ENCODE measurements at places on chromosomes 12 and 14.

GRCh38 chr12:75389706-75390105 lies 1.2 kb upstream of the GLIPR1L2 start:
- no peak for DNase-seq

GRCh38 chr14:33876274-33876673 lies 74.6 kb downstream of the EGLN3 start:
- no peak for DNase-seq

DNA sequence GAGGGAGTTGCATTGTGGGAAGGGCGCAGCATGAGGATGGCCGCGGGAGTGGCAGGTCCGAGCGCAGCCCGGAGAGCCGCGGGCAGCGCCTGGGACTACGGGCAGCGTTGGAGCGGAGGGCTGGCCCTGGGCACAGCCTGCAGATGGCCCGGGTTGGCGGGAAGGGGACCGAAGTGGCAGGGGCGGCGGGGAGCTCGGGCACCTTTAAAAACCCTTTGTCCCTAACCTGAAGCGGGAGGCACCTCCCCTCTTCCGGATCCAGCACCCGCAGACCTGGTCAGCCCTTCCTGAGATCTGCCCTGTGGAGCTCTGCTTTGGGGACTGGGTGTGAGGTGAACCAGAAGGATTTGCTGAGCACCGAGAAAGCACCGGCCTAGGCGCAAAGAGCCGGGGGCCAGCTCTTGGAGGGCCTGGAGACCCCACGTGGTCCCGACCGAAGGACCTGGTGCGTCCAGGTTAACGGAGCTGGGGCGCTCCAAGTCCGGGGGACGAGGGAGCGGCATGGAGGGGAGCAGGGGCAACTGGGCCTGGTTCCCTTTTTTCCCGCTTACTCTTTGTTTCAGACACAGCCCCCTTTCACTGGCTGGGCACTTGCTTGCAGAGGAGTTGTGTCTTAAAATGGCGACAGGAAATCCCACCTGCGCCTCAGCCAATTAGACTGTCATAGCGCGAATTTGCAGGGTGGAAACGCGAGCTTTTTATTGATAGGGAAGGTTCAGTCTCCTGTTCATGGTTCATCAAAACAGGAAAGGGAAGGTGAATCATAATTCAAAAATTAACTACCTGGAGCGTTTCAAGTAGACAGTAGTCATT lies 792 bp upstream of the SLC38A1 start:
- no peak for DNase-seq

DNA sequence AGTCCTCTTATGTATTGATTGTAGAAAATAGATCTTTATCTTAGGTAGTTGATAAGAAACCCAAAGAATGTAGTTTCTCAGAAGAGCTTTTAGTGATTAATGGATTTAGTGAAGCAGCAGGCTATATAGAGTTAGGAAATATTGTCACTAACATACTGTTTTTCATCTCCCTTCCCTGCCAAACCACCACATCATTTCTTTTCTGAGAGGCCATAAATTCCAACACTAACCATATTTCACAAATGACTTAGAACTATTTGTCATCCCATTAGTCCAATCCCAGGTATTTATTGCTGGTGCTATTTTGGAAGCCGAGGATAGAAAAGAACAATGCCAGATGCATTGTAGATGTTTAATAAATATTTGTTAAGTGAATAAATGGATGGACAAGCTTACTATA lies 185.7 kb downstream of the KICS2 start:
- DNase-seq, result no peak

- DNase-seq, result no peak
Observed at GRCh38 chr12:5881101-5881606, 63.9 kb downstream of the ANO2 start.

GRCh38 chr14:36820111-36820709 lies 158.6 kb downstream of the PAX9 start:
- DNase-seq, result no peak

GRCh38 chr12:117042862-117043261 lies 56.4 kb downstream of the TESC start:
- DNase-seq, result no peak

- DNase-seq, result no peak
Observed at GRCh38 chr12:422526-422925, 21.1 kb downstream of the CCDC77 start.

GRCh38 chr14:29788093-29788492 lies 139.6 kb downstream of the PRKD1 start:
- DNase-seq, result no peak

- DNase-seq, result no peak
Observed at GRCh38 chr14:95849761-95850160, 26.9 kb upstream of the TUNAR start.

- no peak for DNase-seq
Observed at GRCh38 chr14:54730156-54730961, 163.4 kb downstream of the SAMD4A start.

DNA sequence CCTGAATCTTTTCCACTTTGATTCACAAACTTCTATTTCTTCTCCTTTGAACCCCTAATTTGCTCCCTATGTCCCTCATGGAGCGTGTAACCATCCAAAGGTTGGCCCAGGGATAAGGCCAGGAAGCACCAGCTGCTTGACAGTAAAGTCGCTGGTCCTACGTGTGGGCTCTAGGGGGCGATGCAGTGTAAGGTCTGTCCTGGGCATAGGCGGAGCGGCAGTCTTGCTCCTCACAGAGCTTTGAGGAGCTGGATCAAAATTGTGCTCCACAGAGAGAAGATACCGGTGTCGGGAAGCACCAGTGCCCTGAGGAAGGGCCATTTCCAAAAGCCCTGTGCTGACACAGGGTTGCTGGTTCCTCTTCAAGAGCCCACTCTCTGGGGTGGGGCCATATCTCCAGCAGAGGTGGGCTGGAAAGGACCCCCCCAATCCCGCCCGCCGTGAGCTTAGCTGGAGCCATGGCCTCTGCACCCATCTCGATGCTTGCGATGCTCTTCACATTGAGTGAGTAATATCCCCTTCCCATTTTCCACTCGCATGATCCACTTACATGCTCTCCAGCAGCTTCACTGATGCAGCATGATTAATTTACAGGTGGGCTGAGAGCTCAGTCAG lies 49.9 kb upstream of the OR4E1 start:
- DNase-seq, result peak; percentile 32

DNA sequence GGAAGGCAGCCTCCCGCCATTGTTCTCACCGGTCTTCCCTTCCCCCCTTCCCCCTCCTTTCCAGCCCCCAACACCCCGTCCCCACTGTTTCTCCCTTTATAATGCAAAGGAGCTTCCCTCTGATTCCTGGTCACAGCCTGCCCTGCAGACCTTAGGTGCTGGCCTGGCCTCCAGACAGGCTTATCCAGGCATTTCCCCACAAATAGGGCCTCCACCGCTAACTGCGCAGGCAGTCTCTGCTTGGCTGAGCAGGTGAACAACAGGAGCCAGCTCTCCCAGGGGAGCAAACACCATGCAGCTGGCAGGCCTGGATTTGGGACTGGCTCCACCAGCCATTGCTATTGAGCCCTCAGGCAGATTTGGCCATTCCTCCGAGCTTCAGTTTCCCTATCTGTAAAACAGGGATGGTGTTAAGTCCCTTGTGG lies 46.0 kb downstream of the SMIM41 start:
- DNase-seq, result peak; percentile 66

GRCh38 chr12:52081263-52081733 lies 1.8 kb downstream of the SMIM41 start:
- peak; percentile 40 for DNase-seq

DNA sequence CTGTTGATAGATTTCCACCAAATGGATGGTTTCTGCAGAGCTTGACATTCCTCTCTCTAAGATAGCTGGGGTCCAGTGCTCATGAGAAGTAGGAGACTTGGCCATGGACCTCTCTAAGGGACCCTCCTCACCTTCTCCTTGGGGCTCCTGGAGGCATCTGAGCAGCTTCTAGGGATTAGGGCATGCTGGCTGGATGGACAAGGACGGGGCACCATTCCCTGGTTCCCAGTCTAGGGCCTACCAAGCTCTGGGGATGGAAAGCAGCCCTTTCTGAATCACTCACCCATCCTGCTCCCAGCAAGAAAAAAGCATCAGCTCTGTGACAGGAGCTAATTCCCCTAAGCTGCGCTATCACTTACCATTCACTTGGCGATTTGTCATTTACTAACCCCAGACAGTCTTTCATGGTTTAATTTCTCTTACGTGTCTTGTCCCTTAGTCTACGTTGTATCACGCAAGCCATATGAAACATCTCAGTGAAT lies 39.5 kb downstream of the VWF start:
- DNase-seq, result no peak

DNA sequence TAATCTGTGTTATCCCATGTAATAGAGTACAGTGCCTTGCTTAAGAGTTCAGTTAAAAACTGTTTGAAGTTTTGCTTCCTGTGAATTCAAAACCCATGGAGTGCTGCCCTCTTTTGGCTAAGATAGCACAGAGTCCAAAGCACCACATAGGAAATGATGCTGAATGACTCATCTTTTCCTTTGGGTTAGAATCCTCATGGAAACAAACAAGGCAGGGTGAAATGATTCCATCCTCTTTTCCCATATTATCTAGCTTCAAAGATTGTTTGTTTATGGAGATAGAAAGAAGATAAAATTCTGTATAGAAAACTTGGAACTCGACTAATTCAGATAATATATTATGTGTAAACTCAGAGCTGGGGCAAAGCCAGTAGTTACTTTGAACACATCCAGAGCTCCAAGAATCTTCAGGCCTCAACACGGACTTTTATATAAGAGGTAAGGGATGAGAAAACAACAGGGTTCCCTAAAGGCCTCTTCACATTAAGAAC lies 87.4 kb downstream of the OTOGL start:
- DNase-seq, result peak; percentile 45

GRCh38 chr14:102848830-102849525 lies 71.7 kb downstream of the TRAF3 start:
- DNase-seq, result no peak

GRCh38 chr12:70186436-70186835 lies 56.8 kb upstream of the CNOT2 start:
- DNase-seq, result no peak

- peak; percentile 69 for DNase-seq
Observed at GRCh38 chr12:45305907-45306306, 90.0 kb downstream of the ANO6 start.

- DNase-seq, result peak; percentile 30
Observed at GRCh38 chr12:108806346-108806745, 51.0 kb downstream of the SSH1 start.

DNA sequence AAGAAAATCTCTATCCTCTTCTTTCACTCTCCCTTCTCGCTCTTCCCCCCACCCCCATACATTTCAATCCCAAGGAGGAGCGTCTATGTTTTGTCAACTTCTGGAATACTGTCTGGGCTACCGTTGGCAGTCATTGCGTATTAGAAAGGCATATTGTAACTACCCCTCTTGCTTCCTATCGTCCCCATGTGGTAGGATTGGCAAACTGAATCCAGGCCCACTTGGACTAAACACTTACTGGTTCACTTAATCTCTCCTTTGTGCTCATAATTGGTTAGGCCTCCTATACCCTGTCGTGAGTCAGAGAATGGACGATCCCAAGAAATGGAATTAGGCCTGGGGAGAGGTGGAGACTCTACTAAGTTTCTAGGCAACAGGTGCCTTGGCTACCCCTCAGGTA lies 68.8 kb upstream of the SLC8A3 start:
- DNase-seq, result no peak

- no peak for DNase-seq
Observed at GRCh38 chr14:33762161-33762851, 188.6 kb downstream of the EGLN3 start.

GRCh38 chr14:93965946-93966474 lies 10.4 kb downstream of the ASB2 start:
- DNase-seq, result no peak

DNA sequence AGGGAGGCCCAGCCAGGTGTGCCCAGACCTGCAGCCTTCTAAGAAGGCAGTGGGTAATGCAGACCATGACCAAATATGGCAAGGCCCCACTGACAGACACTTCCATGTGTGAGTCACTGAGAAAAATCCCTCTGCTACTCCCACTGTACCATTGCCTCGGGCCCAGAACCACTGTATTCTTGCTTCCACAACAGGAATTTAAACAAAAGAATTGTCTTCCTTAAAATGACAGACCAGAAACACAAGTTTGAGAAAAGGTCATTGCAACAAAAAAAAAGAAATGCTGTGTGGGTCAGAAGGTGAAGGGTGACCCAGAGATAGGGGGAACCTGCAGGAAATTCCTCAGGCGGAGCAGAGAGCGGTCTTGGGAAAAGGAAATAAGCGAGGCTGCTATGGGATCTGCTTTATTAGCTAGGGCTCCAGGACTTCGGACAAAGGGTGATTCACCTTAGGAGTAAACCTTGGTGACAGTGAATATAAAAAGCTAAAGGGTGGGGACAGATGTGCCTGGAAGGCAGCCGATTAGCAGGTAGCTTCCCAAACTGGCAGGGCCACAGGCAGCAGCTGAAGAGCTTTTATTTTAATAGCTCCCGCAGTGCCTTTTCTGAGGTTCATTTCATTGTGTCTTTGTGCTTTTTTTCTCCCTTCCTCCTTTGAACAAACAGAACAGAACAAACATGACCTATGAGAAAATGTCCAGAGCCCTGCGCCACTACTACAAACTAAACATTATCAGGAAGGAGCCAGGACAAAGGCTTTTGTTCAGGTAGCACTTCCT lies 185.3 kb upstream of the BCL2L14 start:
- DNase-seq, result no peak

DNA sequence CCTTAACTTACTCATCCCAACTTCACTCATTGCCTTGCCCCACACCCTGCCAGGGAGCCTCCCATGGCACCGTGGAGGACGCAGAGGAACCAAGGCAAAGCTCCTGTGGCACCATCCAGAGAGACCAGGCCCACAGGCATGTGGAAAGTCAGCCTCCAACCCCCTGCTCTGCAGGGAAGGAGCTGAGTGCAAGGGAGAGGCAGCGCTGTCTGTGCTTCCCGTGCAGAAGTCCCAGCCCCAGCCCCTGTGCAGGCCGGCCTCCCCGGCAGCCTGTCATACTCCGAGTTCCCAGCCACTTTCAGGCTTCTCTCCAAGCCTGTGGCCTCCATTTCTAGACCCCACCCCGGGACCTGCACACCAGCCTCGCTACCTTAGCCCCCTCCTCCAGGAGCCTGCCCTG lies 106.4 kb downstream of the SINHCAF start:
- no peak for DNase-seq

GRCh38 chr12:121932176-121932536 lies 13.8 kb downstream of the CFAP251 start:
- DNase-seq, result no peak

DNA sequence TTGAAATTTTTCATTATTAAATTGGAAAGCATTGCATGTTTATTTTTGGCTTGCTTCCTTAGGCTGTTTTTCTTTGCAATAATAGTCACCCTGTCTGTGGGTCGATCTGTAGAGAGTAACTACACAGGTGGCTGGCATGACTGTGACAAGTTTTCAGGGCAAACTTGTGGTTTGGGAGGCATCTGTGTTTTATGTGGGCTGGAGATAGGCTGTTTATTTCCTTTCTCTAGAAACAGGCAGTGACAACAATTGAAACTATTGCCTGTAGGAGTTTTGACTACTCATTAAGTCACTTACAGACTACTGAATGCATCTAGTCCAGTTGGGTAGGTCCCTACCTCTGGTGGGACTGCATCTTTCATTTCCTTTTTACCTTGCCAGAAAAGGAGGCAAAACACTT lies 155.6 kb downstream of the DYRK2 start:
- DNase-seq, result no peak

Measured in kidney (tissue), 22 donors.